ENCODE measurements at places on chromosomes 11 and 22. TPM values are rescaled to one million over a fixed set of nuclear protein-coding genes. Genes with fewer than 3 reads are reported as not detected.

- no peaks in the 10 kb centered on the region for H3K36me3 ChIP-seq
- H3K4me1 ChIP-seq: no peaks in the 10 kb centered on the region
- H3K4me3 ChIP-seq: no peak overlapping the region
- no peaks in the 10 kb centered on the region for H3K27me3 ChIP-seq
- no peak overlapping the region for H3K27ac ChIP-seq
- no peak for DNase-seq
Observed at GRCh38 chr11:80163011-80163410, 722.2 kb upstream of the TENM4 start.

DNA sequence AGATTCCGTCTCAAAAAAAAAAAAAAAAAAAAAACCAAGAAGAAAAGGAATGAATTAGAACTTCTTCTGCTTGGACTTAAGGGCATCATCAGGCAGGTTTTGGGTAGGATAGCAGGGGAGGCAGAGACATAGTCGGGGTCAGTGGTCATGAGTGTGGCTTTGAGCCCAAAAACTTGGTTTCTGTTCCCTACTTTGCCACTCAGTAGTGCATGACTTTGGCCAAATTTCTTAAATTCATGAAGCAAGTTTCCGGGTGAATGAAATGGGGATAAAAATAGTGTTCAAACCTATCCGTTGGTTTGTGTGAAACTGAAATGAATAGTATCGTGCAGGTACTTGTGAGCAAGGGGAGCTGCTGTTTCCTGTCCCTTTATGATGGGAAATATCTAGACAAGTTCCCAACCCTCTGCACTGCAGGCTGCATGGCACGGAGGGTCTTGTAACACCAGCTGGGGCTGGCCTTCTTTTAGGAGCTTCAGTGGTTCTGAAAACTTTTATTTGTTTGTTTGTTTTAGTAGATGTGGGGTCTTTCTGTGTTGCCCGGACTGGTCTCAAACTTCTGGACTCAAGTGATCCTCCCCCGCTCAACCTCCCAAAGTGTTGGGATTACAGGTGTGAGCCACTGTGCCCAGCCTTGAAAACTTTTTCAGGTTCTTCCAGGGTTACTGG is 18.4 kb downstream of the NEAT1 start:
- H3K4me3 ChIP-seq: no peak overlapping the region
- H3K4me1 ChIP-seq: peaks cover 52% of the 10 kb centered on the region
- peak; percentile 98 for DNase-seq
- peak overlapping the region; percentile 89 for H3K27ac ChIP-seq
- no peaks in the 10 kb centered on the region for H3K27me3 ChIP-seq
- H3K36me3 ChIP-seq: peaks cover 12% of the 10 kb centered on the region

DNA sequence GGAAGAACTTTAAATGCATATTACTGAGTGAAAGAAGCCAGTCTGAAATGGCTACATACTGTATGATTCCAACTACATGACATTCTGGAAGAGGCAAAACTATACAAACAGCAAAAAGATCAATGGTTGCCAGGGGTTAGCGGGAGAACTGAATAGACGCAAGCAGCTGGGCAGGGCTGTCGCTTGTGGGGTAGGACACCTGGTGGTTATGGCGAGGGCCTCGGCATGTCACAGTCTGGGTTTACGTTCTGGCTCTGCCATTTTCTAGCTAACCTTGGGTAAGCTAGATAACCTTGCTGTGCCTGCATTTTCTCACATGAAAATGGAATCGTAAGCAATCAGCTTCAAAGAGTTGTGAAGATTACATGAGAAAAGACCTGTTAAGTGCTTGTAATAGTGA is 55.2 kb upstream of the SYT13 start:
- no peaks in the 10 kb centered on the region for H3K36me3 ChIP-seq
- H3K27me3 ChIP-seq: peaks cover 6% of the 10 kb centered on the region
- H3K4me1 ChIP-seq: peaks cover 10% of the 10 kb centered on the region
- DNase-seq: no peak
- no peak overlapping the region for H3K4me3 ChIP-seq

Gene TRIM49
- not detected for total RNA-seq
